ENCODE measurements at places on chromosomes 6 and 20.

GRCh38 chr6:5135788-5136376, 50.7 kb downstream of the PPP1R3G start:
- no peak for DNase-seq

DNA sequence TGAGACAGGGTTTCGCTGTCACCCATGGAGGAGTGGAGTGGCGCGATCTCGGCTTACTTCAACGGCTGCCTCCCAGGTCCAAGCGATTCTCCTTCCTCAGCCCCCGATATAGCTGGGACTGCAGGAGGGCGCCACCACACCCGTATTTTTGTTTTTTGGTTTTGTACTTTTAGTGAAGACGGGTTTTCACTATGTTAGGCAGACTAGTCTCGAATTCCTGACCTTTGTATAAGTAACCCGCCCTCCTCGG, 115.4 kb upstream of the BTN3A2 start:
- DNase-seq = no peak

- DNase-seq = no peak
Observed at GRCh38 chr6:36683145-36683655, 4.7 kb downstream of the CDKN1A start.

GRCh38 chr6:33903579-33903978, 99.8 kb upstream of the MLN start:
- no peak for DNase-seq

DNA sequence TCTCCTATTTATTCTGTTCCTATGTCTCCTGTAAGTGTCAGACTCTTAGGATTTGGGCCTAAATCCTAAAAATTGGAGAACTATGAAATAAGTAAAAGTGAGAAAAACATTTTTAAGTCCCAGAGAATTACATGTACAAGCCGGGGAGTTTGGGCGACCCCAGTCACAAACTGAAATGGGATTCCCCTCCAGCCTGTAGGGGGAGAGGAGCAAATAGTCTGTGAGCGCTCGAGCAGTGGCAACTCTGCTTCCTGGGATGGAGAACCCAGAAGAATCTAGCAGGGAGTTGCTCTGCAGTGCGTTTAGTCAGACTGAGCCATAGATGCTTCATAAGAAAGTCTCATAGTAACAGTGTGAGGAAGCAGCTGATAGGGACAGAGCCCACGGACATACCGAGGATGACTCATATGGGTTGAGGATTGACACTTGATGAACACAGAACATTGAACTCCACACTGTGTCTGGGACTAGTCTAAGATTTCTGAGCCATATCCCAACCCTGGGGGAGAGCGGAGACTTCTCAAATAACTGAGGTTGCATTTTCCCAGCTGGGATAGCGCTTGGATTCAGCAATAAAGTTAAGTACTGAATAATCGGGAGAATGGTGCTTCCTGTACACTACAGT, 437.2 kb downstream of the BCKDHB start:
- no peak for DNase-seq

DNA sequence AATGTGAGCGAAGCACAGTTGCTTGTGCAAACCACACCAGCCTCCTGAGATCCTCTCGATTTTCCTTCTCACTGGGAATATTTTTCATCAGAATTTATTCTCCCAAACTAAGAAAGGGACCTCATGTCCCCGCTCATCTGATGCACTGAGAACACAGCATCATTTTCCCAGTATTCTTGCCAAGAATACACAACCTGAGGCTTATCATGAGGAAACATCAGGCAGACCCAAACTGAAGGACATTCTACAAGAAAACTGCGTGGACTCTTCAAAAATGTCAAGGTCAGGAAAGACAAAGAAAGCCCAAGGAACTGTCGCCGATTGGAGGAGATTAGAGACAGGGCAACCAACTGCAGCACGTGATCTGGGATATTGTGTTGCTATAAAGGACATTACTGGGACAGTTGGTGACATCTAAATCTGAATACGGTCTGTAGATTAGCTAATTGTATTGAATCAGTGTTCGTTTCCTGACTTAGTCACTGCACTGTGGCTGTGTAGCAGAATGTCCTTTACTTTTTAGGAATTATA, 72.3 kb downstream of the SNX5 start:
- DNase-seq = no peak
